Stimulated activated CD4-positive, alpha-beta T cell treated with anti-CD3 and anti-CD28 coated beads, TNF-alpha, amount 100 ng/mL, for 4 hours (primary cell): ENCODE measurements at places on chromosomes 5 and 9.

GRCh38 chr5:135448071-135448739 lies 1.1 kb upstream of the DCANP1 start:
- DNase-seq, result no peak

DNA sequence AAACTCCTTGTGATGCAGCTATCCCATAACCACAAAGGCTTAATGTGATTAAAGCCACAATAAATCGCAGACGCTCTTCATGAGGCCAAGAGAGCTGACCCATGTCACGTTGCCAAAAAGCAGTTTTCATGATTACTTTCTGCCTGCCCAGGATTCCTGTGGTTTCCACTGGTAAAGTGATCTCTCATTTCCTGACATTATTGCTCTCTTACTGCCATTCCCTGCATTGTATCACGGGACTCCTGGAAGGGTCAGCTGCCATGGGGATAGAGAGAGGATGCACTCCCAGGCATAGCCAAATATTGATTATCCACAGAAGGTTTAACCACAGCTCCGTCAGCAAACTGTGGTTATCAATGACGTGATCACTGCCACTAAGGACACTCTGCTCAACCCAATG lies 103.8 kb upstream of the SLC1A3 start:
- no peak for DNase-seq

DNA sequence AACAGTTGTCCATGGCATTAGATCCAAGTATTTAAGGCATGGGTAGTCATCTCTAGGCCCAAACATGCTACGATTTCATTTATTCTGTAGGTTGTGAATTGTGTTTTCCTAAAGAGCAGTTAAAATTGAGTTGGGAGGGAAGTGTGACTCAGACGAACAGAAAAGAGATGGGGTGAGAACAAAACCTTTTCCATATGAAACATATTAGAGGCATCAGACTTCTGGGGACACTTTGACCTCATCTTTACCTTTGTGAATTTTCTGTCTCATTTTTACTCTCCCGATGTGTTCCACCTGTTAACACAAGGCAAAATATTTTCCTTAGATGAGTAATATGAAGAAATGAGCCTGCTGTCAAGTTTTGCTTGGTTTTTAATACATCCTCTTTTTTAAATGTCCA lies 181.3 kb downstream of the ESM1 start:
- DNase-seq, result no peak

DNA sequence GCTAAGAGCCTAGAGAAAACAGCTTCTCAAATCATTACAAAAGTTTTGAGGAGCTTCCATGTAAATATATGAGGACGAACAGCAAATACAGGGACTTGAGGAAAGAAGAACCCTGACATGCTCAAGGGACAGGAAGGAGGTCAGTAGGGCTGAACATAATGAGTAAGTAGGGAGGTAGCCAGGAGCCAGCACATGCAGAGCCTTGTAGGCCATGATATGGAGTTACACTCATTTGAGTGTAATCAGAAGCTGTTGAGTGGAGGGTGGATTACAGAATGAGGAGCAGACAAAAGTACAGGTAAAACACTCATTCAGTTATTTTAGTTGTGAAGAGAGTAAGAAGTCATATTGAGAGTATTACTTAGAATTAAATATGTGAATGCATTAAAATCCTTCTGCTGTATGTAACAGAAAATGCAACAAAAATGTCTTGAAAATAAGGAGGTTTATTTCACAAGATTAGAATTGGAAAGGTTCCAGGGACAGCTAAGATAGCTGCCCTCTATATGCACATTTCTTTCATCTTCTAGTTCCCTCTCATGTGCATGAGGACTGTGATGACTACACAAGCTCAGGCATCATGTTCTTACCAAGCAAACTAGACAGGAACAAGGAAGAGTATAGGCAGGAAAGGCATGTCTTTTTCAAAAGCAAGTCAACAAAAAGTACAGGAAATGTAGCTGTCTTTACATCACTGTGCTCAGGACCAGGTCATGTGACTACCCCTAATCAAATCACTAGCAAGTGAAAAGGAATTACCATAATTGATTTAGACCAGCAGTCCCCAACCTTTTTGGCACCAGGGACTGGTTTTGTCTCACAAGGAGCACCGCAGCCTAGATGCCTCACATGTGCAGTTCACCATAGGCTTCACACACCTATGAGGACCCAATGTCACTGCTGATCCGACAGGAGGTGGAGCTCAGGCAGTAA lies 87.2 kb downstream of the TMEM232 start:
- DNase-seq, result no peak

DNA sequence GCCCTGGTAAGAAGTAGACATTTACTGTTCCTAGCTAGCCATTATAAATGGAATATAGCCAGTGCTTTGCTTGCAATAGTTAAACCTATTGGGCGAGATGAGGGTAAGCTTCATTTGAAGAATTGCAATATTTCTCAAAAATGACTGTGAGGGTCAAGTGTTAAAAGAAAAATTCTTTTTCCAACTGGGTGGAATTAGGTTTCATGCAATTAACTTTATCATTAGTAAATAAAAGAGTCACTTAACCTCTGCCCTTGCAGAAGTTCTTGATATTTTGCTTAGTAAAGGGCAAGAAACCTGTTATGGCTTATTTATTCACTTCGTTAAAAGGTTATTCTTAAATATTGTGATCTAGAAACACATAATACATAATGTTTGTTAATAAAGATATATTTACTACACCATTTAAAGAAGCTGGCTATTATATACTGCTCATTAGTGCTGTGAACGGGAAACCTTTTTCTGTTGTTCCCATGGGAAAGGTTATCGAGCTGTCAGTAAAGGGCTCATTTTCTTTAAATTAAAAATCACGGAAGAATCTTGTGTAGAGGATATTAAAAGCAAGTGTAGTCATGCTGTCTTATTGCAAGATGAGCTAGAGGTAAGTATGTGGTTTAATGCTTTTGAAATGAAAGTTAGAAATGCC lies 370.5 kb downstream of the CSNK1G3 start:
- no peak for DNase-seq

GRCh38 chr5:59291941-59292340 lies 601.6 kb downstream of the PDE4D start:
- DNase-seq, result no peak
